ENCODE measurements at places on chromosomes 4 and X. TPM values are rescaled to one million over a fixed set of nuclear protein-coding genes. Genes with fewer than 3 reads are reported as not detected.

- no peak for DNase-seq
Measured at GRCh38 chr4:181613200-181613599, 630.0 kb upstream of the TENM3 start.

- DNase-seq = no peak
Measured at GRCh38 chrX:100606753-100607152, 22.0 kb downstream of the TNMD start.

- DNase-seq = no peak
Measured at GRCh38 chr4:78747475-78747922, 28.7 kb upstream of the BMP2K start.

DNA sequence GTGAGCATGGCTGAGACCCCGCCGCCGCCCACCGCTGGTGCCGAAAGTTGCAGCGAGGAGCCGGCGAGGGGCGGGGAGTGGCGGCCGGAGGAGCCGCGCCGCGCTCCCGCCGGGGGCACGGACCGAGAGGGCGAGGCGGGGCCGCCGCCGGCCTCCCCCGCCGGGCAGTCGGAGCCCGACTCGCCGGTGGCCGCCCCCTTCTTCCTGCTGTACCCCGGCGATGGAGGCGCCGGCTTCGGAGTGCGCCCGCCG, 16.5 kb downstream of the UTP3 start:
- DNase-seq = no peak

GRCh38 chr4:11609751-11610150, 181.1 kb upstream of the HS3ST1 start:
- no peak for DNase-seq

DNA sequence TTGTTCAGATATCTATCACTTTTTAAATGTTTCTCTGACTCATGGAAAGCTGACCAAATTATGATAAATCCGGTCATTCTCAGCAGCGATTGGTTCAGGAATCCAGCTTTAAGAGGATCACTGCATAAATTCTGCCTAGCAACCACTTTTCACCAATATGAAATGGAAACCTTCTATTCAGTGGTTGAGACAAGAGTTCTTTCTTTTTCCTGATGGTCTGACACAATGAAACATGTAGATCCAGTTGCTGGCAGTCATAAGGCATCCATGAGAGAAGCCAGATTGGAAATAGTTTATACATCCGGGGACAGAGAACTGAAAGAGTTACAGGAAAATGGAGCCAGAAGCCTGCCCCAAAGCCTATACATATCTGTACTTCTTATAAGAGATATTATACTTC, 27.2 kb downstream of the MAB21L2 start:
- no peak for DNase-seq

GRCh38 chr4:40550948-40551462, 78.7 kb downstream of the RBM47 start:
- no peak for DNase-seq

Gene SPATA18
- total RNA-seq = 7.4 TPM

- no peak for DNase-seq
Measured at GRCh38 chrX:34866646-34867045, 76.0 kb upstream of the FAM47B start.

GRCh38 chrX:47831788-47832187, 4.9 kb upstream of the ZNF81 start:
- peak; percentile 16 for DNase-seq

- no peak for DNase-seq
Measured at GRCh38 chr4:81084029-81084428, 53.5 kb downstream of the BMP3 start.

DNA sequence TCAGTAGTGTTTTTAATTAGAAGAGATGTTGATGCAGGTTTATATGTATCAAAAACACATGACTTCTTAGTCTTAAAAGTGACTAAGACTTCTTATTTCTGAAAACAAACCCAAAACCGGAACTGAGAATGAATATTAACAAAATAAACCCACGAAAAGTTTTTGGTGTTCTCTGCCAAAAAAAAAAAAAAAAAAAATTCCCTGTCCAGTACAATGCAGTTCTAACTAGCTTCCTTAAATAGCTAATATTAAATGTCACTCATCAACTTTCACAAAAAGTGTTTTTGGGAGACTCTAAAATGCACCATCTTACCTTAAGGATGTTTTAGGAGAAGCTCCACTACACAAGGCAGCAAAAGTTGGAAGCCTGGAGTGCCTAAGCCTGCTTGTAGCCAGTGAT, 2.0 kb downstream of the ANKRD37 start:
- no peak for DNase-seq

Gene MAGED4B
- 197 TPM for total RNA-seq

GRCh38 chr4:3106339-3107186, 32.1 kb downstream of the HTT start:
- DNase-seq = peak; percentile 83

GRCh38 chr4:176492646-176493302, 173.0 kb downstream of the SPCS3 start:
- DNase-seq = no peak

Gene EIF1AX
- 90.6 TPM for total RNA-seq

Gene CT45A3
- total RNA-seq = not detected

Gene PHEX
- 0.71 TPM for total RNA-seq

DNA sequence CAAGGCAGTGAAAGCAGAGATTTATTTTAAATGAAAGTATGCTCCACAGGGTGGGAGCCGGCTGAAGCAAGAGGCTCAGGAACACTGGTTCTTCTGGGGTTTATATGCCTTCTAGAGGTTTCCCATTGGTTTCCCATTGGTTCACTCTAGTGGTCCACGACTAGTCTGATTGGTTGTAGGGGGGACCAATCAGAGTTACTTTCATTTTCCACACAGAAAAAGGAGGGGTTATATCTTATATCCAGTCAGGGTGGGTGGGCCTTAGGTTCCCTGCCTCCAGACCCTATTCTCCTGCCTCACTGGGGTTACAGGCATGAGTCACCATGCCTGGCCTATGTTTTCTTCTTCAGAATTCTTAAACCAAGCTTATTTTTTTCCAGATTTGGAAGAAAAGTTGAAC, 101.6 kb downstream of the KLHL8 start:
- no peak for DNase-seq

GRCh38 chr4:155984106-155984797, 30.6 kb upstream of the CTSO start:
- no peak for DNase-seq

- no peak for DNase-seq
Measured at GRCh38 chr4:73945674-73946449, 36.0 kb downstream of the PF4 start.

GRCh38 chrX:118271775-118272174, 74.1 kb upstream of the WDR44 start:
- DNase-seq = no peak

- no peak for DNase-seq
Measured at GRCh38 chr4:6464842-6465588, 7.4 kb downstream of the PPP2R2C start.

Gene ADAM29
- not detected for total RNA-seq

Gene XAGE2
- total RNA-seq = not detected

Data from progenitor cell of endocrine pancreas (in vitro differentiated cells).